Activated CD4-positive, alpha-beta T cell treated with anti-CD3 and anti-CD28 coated beads, Interleukin-2, amount 50 U/mL, for 24 hours (primary cell): ENCODE measurements at places on chromosomes 12 and 14.

DNA sequence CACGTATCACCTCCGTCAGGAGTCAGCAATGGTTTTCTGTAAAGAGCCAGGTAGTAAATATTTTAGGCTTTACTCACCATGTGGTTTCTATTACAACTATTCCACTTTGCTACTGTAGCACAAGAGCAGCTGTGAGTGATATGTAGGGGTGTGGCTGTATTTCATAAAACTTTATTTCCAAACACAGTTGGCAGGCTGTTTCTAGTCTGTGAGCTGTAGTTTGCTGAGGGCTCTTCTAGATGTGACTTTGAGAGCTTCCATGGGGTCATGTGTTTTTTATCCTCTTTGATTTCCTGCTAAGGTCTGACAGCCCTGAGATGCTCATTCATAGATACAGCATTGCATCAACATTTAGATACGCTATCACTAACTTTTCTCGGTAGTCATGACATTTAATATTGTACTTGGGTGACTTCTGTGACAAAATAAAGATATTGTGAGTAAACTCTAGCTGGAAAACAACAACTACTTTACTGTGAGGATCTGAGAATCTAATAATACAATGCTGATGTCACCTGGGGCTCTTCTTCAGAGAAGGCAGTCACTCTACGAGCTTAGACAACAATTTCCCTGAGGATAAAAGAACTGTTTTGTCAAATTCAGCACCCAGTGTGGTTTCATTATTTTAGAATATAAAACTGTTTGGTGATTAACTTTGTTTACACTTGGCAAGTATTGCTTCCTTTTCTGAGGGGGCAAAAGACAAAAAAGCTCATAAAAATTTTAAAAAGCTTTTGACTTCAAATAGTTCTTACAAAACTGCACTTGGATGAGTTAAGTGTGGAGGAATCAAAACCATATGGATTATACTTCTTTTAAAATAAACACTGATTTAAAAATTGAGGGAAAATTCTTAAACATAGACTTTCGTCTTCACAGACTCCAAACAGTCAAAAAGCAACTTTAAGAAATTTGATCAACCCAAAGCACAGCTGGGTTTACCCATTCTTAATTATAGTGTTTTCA is 231.2 kb upstream of the DCN start:
- no peak for DNase-seq

DNA sequence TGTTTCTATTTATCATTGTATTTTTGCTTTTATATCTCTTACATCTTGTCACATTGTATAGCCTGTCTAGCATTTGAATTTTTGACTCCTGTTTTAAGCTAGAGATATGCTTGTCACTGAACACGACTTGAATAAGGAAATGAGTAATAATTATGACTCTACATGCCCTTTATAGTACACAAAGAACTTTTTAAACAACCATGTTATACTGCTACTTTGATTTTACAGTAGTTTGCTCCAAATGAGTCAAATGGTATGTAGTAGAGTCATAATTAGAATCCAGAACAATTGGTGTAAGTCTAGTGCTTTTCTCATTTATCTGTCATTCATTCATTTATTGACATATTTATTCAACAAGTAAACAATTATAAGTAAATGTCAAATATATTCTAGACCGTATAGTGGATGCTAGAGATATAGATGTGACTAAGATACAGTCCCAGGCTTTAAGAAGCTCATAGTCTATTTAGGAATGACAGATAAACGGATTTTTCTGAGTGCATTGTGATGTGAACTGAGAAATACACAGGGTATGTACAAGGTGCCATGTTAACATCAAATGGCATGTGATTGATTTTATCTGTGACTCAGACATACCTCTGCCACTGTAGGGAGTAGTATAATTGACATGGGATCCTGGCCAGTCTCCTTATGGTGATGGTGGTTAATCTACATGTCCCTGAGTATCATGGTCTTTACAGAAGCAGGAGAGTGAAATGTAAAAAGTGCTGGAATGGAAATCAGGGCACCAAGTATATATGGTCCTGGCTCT is 799.7 kb downstream of the DIO2 start:
- no peak for DNase-seq

- DNase-seq = no peak
Observed at GRCh38 chr12:78181544-78182162, 351.0 kb downstream of the NAV3 start.

GRCh38 chr14:24057271-24057670 is 5.5 kb downstream of the CARMIL3 start:
- no peak for DNase-seq

DNA sequence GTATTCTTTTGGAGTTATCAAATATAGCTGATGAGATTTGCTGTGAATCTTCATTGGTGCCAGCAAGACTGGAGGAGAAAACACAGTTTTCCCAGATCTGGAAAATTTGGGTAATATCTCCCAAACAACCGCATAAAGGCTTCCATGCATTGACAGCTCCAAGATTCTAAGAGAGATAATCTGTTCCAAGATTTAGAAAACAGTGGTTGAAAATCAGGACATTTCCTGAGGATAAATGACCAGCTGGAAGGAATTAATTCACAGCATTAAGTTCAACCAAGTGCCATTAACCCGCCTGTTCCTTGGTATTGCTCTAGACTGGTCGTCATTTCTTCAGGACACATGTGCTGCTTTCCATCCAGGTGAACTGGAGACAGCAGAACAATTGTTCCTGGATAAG is 147.9 kb upstream of the PRICKLE1 start:
- no peak for DNase-seq

- no peak for DNase-seq
Observed at GRCh38 chr14:36300337-36300736, 20.1 kb downstream of the MBIP start.

- DNase-seq = no peak
Observed at GRCh38 chr14:68513838-68514607, 278.8 kb downstream of the ZFP36L1 start.

GRCh38 chr12:51827925-51828818 is 20.3 kb downstream of the FIGNL2 start:
- peak; percentile 60 for DNase-seq

DNA sequence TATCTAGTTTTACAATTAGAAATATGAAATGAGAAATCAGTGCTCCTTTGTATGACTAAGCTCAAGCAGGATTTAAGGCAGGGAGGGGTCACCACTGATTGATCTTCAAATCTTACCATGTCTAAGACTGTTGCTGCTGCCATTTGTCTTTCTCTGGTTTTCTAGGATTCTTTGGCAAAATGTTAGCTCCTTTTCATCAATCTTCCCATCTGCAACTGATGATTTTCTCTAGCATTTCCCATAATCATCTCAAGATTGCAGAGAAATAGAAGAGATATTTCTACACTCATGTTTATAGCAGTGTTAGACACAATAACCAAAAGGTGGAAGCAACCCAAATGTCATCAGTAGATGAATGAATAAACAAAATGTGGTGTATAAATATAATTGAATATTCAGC is 175.0 kb downstream of the RAD51B start:
- no peak for DNase-seq

DNA sequence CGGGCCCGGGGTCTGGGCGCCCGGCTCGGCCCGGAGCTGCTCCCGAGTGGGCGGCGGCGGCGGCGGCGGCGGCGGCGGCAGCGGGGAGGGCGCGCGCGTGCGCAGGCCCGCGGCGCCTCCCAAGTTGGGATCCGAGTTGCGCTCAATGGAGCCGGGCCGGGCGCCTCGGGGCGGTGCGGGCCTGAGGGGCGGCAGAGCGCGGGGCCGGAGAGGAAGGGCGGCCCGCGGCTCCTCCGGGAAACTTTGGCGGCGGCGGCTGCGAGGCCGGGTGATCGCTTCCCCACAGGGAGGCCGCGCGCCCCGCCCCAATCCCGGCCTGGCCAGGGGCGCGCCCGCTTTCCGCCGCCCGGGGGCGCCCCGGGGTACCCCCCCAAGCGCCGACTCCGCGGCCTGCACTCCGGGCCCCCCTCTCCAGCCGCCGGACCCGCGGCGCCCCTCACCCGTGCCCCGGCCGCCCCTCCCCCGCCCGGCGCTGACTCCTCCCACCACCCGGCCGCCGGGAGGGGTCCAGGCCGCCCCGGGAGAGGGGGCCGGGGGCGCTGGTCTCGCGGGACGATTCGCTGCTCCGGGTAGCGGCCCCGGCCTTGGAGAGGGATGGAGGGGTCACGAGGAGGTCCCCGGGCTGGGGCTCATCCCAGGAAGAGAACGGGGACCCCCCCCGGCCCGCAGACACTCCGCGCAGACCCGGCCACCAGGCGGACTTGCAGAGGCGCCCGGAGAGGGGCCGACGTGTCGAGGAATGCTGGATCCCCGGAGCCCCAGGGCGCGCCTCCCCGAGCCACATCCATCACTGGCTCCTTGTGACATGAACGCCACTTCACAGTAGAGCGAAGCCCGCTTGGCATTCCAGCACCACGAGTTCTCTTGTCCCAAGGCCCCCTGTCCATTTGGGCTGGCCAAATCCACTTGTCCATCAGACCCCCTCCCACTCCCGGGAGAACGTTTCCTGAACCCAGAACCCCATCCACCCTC is at the start of gene RILPL1:
TSS of gene RILPL1 (minus strand) at position 48 of the 972 bp plus-strand sequence. CDS start 237 bp downstream, outside the sequence.
- peak; percentile 37 for DNase-seq

GRCh38 chr14:20696764-20697163 is 8.2 kb downstream of the ANG start:
- DNase-seq = no peak

- DNase-seq = no peak
Observed at GRCh38 chr14:51889851-51890250, 29.4 kb downstream of the GNG2 start.

DNA sequence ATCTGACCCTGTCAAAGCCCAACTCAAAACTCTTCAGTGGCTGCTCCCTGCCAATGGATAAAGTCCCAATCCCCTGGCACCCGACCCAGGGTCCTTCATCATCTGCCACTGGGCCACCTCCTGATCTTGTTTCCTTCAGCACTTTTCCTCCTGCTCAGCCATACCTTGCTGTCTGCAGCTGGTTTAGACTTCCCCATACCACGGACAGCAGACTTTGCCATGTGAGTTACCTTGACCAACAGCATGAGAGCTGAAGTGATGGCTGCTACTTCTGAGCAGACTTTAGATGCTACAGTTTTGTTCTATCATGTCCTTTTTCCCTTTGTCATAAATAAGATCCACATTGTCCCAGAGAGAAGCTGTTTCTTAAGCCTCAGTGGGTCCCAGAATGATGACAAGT is 33.3 kb upstream of the STON2 start:
- DNase-seq = no peak

- peak; percentile 75 for DNase-seq
Observed at GRCh38 chr14:77053046-77053841, 24.7 kb upstream of the IRF2BPL start.

- DNase-seq = no peak
Observed at GRCh38 chr12:54590978-54591591, 2.6 kb upstream of the PPP1R1A start.

DNA sequence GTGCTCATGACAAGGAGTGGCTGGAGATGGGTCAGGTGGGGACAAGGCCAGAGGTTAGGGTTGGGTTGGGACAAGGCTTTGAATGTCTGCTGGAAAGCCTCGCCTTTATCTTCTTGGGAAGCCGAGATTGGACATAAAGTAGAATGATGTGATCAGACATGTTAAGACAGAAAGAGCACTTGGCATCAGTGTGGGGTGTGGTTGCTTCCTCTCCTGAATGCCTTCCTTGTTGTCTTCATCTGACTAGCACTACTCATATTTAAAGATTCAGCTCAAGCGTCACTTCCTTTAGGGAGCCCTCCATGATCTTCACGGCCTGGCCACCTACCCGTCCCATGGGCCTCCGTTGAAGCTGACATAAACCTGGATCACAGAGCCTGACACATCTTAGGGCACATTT is 14.8 kb upstream of the C12orf75 start:
- no peak for DNase-seq

GRCh38 chr14:67400434-67400833 is 11.5 kb downstream of the PLEK2 start:
- DNase-seq = no peak

- DNase-seq = no peak
Observed at GRCh38 chr12:67517181-67517887, 131.2 kb upstream of the DYRK2 start.

GRCh38 chr12:97642911-97643310 is 180.3 kb downstream of the RMST start:
- DNase-seq = no peak
